Cardiac muscle cell (in vitro differentiated cells and primary cell): ENCODE measurements at places on chromosomes 1 and 21.

GRCh38 chr1:236425031-236425663, 31.1 kb downstream of the EDARADD start:
- no peak for DNase-seq

- DNase-seq = peak; percentile 50
Observed at GRCh38 chr21:33762803-33763581, 120.7 kb downstream of the ITSN1 start.

- DNase-seq = no peak
Observed at GRCh38 chr1:228292609-228292911, 84.7 kb downstream of the OBSCN start.

GRCh38 chr1:165884690-165885304, 57.4 kb downstream of the UCK2 start:
- no peak for DNase-seq

- DNase-seq = no peak
Observed at GRCh38 chr21:34043333-34043732, 30.0 kb upstream of the MRPS6 start.

DNA sequence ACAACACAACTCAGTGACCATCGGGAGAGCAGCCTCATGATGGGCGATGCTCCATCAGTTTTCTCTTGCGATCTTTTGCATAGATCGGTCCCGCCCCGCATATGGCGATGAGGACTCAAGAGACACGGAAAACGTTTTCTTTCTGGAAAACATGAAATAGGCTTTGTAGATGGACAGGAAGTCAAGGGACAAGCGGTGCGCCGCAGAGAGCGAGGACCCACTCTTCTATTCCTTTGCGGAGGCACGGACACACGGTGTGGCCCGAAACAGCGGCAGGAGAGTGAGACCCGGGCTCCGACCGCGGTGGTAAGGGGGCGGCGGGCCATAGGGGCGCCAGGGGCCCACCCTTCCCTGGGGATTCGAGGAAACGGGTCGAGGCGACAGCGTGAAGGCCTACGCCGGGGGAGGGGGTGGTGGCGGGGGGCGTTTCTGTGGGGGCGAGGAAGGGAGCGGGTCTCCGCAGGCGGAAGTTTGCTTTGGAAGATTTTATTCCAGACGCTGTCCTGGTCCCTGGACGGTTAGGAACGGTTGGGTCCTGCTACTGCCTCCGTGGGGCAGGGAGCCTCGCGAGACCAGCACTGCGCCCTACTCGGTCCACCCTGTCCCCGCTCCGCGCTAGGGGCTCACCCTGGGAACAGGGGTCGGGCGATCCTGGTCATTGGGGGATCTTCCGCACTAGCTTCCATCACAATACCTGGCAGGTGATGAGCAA, 796 bp upstream of the TDRKH start:
- peak; percentile 40 for DNase-seq

DNA sequence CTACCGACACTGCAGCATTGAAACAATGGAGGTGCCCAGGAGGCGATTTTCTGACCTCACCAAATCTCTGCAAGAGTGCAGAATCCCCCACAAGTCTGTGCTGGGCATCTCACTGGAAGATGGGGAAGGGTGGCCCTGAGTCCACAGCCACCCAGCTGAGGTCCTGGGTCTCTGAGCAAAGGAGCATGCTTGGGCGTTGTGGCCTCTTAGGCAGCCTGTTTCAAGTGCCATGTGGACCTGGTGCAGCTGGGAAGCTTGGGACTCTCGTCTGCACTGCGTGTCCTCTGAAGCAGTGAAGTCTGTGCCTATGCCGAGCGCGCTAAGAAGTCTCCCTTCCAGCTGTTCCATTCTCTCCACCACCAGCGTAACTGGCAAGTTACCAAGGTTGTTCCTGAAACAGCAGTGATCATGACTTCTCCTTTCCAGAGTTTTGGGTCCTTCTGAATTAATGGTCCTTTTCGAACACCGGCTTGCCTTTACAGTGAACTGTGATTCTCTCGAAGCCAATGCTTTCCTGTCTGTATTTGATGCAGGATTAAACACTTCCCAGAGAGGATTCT, 5.0 kb upstream of the PLA2G2C start:
- no peak for DNase-seq

GRCh38 chr1:36284061-36284460, 22.1 kb upstream of the SH3D21 start:
- DNase-seq = peak; percentile 26

- peak; percentile 78 for DNase-seq
Observed at GRCh38 chr1:91725989-91726721, 159.8 kb downstream of the TGFBR3 start.

GRCh38 chr1:84145068-84145467, 997 bp downstream of the PRKACB start:
- DNase-seq = no peak

DNA sequence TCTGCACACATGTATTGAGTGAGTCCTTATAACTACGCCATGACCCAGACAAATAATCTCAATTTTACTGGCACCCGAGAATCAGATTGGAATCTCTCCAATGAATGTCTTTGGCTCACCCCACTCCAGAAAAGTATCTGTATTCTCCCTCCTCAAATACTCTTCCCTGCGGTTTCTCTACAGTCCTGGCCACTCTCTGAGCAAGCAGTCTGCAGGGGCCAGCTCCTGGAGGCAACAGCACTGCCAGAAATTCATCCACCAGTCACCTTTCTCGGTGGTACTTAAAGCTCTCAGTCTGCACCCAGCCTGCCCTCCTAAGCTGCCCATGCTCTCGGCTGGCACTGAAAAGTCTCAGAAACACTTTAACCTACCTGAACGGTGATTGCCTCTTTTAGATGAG, 16.1 kb upstream of the LYST start:
- peak; percentile 61 for DNase-seq

GRCh38 chr1:221521686-221522085, 220.2 kb downstream of the DUSP10 start:
- DNase-seq = no peak

DNA sequence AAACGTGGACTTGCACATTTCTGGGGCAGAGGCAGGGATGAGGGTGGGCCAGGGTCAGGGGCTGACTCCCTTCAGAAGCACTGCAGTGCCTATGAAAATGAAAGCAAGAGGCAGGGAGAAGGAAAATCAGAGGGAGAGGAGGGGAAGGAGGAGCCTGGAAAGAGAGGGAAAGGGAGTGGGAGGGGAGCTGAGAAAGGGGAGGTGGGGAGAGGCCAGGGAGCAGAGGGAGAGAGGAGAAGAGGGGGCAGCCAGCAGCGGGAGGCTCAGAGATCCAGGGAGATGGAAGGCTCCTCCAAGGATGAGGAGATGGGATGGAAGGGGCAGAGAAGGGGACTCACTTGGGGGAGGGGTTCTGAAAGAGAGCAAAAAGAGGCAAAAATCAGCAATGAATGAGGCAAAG, 96.3 kb upstream of the KLHDC7A start:
- DNase-seq = no peak

- DNase-seq = peak; percentile 73
Observed at GRCh38 chr21:33325222-33326067, 675 bp downstream of the IFNAR1 start.

DNA sequence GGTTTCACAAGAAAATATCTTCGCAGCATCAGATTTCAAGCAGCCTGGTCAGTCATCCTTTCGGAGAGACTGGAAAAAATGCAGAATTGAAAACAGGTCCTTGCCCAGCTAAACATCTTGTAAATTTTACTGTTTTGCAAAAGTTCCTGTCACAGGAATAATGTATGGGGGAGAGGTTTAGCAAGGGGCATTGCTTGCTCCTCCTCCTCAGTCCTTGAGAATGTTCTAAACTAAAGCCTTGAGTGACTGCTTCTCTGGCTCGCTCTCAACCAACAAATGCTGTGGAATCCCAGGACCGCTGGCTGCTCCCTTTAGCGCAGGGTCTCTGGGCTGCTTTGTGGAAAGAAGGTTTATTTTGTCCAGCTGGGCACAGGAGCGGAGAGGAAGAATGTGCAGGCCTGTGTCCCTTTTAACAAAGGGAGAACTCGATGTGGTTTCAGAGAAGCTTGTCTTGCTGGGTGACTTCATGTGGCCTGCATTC, 33.6 kb upstream of the FHAD1 start:
- peak; percentile 77 for DNase-seq

- DNase-seq = no peak
Observed at GRCh38 chr1:186626356-186626932, 53.8 kb downstream of the PTGS2 start.

DNA sequence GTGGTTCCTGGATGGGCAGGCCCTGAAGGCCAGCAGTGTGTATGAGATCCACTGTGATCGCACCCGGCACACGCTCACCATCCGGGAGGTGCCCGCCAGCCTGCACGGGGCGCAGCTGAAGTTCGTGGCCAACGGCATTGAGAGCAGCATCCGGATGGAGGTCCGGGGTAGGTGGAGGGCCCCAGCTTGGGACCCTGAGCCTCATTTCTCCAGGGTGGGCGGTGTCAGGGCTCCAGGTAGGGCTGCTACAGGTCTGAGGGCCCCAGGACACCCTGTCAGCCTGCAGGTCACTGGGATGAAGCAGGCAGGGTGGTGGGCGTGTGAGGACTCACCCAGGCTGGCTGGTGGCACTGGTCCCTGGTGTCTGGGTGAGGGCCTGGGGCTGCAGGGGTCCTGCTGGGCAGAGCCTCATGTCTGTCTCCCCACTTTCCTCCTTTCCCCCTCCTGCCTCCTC, 7.8 kb downstream of the OBSCN start:
- DNase-seq = no peak

GRCh38 chr1:45510972-45511527, 10.6 kb downstream of the PRDX1 start:
- DNase-seq = no peak

DNA sequence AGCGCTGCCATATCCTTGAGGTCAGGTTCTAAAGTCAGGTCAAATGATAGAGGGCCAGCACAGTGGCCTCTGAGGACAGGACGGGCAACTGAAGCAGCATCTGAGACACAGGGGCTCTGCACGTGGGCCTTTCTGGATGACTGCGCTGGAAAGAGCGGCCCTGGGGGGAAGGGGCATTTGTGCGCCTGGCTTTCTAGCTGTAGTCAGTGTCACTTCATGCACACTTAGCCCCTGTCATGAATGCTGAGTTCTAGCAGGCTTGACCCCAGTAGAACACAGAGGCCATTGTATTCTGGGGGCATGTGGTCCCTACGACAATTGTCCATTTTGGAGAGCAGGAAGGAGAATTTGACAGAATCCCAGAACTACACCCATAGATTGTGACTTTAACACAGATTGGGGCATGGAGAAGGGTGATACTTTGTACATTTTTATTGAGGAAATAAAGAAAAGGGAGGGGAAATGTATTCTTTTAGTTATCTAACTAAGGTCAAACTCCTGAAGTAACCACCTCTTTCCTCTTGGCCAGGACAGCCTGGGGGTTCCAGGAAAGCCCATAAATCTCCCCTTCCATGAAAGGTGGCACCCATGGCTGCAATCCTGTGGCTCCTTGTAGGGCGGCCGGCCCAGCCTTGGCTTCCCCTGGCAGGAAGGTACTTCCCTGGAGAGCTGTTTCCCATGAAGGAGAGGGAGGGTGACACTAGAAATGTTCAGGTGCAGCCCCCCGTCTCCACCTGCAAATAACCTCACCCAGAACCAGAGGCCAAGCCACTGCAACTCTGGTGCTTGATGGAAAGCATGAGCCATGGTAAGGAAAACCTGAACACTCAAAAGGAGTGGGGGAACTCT, 34.4 kb downstream of the NTPCR start:
- no peak for DNase-seq
